ENCODE measurements at places on chromosomes 2 and 18. TPM values are rescaled to one million over a fixed set of nuclear protein-coding genes. Genes with fewer than 3 reads are reported as not detected.

SPDYA gene
- total RNA-seq = 1.8 TPM

SLC9A2 gene
- total RNA-seq = 151 TPM

DNAH6 gene
- 2.2 TPM for total RNA-seq

ANKRD62 gene
- total RNA-seq = 1.4 TPM

GDF7 gene
- total RNA-seq = 0.41 TPM

HJURP gene
- total RNA-seq = not detected

LOXHD1 gene
- total RNA-seq = 0.16 TPM

PRKAG3 gene
- not detected for total RNA-seq

HOXD12 gene
- total RNA-seq = not detected

Data from transverse colon (tissue), 4 donors.